ENCODE measurements at places on chromosomes 4 and X. TPM values are rescaled to one million over a fixed set of nuclear protein-coding genes. Genes with fewer than 3 reads are reported as not detected.
A peak's percentile ranks its signal among the peaks of the same experiment; 100 is the strongest.

DNA sequence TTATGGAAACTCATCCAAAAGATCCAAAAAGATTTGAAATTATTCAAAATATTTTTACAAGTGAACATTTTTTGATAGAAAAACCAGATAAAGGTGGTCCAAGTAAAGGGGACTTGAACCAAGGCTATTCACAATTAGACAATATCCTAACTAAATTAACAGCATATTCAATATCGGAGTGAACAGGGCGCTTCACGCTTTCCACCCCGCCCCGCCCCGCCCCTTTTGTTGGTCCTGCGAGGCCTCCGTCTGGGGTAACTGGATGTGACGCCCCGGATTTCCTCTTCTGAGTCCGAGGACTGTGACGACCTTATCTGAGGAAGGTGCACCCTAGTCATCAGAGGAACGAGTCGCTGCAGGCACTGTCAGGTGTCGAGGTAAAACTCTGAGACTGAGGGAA is at the start of gene MAGEB16:
MAGEB16 (plus strand) TSS at position 301 of the 400 bp plus-strand sequence. CDS start 3,855 bp downstream, outside the sequence.
- H3K36me3 ChIP-seq, result no peaks in the 10 kb centered on the region
- H3K4me3 ChIP-seq, result no peak within 1 kb of the TSS
- no peaks in the 10 kb centered on the region for H3K4me1 ChIP-seq
- no peak within 1 kb of the TSS for H3K27ac ChIP-seq

- H3K36me3 ChIP-seq, result no peaks in the 10 kb centered on the region
- no peak for DNase-seq
- no peaks in the 10 kb centered on the region for H3K27me3 ChIP-seq
- H3K4me1 ChIP-seq, result no peaks in the 10 kb centered on the region
- no peak overlapping the region for H3K27ac ChIP-seq
Observed at GRCh38 chr4:69936566-69936965, 5.7 kb downstream of the CSN1S1 start.

Gene TMEM271
- not detected for total RNA-seq

Gene DCHS2
- 15.9 TPM for total RNA-seq

DNA sequence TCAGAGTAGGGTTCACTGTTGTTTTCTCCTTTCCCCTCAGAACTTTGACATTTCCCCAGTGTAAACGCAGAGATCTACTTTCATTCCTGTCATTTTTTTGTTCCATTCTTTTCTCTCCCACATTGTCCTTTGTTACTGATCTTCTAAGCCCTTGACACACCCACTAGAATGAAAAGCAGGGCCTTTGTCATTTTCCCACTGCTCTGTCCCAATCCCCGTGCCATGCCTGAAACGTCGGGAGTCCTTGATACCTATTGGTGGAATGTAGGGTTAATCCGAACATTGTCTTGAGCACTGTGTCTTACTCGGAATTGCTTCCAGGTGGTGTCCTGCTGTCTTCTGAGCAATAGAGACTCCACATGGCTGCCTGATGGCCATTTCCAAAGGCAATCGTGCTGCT is 887.1 kb upstream of the FRG1 start:
- no peak for DNase-seq
- H3K36me3 ChIP-seq, result no peaks in the 10 kb centered on the region
- H3K4me3 ChIP-seq, result no peak overlapping the region
- H3K4me1 ChIP-seq, result no peaks in the 10 kb centered on the region

Gene KCTD8
- 2.4 TPM for total RNA-seq

DNA sequence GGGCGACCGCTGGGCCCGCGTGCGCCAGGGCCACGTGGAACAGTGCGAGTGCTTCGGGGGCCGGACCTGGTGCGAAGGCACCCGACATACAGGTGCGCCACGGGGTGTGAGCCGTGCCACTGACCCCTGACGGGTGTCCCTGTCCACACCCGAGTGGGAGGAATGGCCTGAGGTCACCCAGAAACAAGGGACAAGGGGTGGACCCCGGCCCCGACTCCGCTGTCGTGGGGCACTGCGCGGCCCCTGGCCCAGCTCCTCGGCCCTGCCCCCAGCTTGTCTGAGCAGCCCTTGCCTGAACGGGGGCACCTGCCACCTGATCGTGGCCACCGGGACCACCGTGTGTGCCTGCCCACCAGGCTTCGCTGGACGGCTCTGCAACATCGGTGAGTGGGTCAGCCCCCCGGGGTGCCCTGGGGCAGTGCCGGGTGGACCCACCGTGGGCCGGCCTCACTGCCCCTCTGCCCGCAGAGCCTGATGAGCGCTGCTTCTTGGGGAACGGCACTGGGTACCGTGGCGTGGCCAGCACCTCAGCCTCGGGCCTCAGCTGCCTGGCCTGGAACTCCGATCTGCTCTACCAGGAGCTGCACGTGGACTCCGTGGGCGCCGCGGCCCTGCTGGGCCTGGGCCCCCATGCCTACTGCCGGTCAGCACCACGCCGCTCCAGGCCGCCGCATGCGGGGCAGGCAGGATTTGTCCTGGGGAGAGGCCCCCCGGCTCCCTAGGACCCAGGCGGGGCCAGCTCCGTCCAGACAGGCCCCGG is 2.8 kb downstream of the HGFAC start:
- no peak for DNase-seq
- no peaks in the 10 kb centered on the region for H3K27me3 ChIP-seq
- H3K4me1 ChIP-seq, result no peaks in the 10 kb centered on the region
- H3K36me3 ChIP-seq, result no peaks in the 10 kb centered on the region
- no peak overlapping the region for H3K27ac ChIP-seq

DNA sequence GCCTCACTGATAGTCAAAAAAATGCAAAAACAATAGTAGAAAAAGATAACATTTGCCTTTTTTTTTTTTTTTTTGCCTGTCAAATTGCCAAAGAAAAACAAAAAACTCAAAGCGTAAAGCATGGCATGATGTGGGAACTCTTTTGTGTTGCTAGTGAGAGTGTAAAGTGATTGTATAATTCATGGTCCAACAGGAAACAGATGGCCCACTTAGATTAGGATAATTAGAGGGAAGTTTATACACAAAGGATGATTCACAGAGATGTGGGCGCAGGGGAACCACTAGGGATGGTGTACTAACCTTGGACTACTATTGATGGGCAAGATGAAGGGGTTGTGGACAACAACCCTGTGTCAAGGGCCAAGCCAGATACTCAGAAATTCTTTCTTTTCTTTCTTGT is 16.4 kb downstream of the MCUB start:
- H3K36me3 ChIP-seq, result no peaks in the 10 kb centered on the region
- H3K4me3 ChIP-seq, result no peak overlapping the region
- DNase-seq, result no peak
- H3K4me1 ChIP-seq, result no peaks in the 10 kb centered on the region
- H3K27me3 ChIP-seq, result no peaks in the 10 kb centered on the region

Gene FUNDC1
- 11.7 TPM for total RNA-seq

GRCh38 chr4:108060164-108060563 is 70.5 kb downstream of the HADH start:
- H3K4me1 ChIP-seq, result no peaks in the 10 kb centered on the region
- no peaks in the 10 kb centered on the region for H3K27me3 ChIP-seq
- no peaks in the 10 kb centered on the region for H3K36me3 ChIP-seq
- H3K27ac ChIP-seq, result no peak overlapping the region
- no peak for DNase-seq
- H3K4me3 ChIP-seq, result no peak overlapping the region

- DNase-seq, result no peak
- no peak overlapping the region for H3K4me3 ChIP-seq
- H3K27me3 ChIP-seq, result no peaks in the 10 kb centered on the region
Observed at GRCh38 chr4:102036619-102037376, 246.3 kb downstream of the BANK1 start.

- H3K4me1 ChIP-seq, result no peaks in the 10 kb centered on the region
- H3K4me3 ChIP-seq, result no peak overlapping the region
- H3K27ac ChIP-seq, result no peak overlapping the region
Observed at GRCh38 chrX:13128104-13128503, 83.7 kb upstream of the FAM9C start.

DNA sequence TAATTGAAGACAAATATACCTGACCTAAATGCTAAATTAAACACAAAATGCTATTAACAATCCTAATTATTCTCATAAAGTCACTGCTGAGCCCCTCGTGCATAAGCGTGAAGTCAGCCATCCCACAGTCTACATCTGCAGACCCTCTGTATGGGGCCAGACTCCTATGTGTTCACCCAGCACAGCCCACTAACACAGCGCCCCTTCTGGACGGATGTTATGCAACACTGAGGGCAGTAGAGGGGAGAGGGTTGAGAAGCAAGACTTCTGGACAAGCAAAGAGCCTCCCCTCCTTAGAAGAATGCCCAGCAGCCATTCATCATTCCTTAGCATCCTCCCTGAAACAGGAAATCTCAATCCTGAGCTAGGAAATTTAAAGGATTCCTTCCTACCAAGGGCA is 7.9 kb downstream of the TRPC3 start:
- no peaks in the 10 kb centered on the region for H3K36me3 ChIP-seq
- no peak overlapping the region for H3K27ac ChIP-seq
- DNase-seq, result no peak
- H3K27me3 ChIP-seq, result no peaks in the 10 kb centered on the region
- H3K4me1 ChIP-seq, result no peaks in the 10 kb centered on the region

DNA sequence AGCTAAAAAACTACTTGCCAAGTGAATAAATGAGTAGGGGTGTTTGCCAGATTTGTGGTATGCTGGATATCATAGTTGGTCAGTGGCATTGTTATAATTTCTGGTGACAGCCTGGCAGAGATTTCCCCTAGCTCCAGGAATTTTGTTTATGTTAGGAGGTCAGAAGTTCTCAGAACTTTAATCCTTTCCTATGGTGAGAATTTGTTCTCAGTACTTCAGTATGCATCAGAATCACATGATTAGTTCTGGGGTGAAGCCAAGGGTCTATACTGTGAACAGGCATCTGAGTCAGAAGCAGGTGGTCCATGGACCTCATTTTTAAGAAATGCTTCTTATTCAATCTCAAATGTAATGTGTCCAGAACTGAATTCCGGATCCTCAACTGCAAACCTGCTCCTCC is 10.5 kb downstream of the RASSF6 start:
- H3K4me1 ChIP-seq, result no peaks in the 10 kb centered on the region
- H3K27ac ChIP-seq, result no peak overlapping the region
- H3K4me3 ChIP-seq, result no peak overlapping the region
- no peaks in the 10 kb centered on the region for H3K27me3 ChIP-seq

GRCh38 chr4:112545346-112545745 is 29.4 kb upstream of the NEUROG2 start:
- no peaks in the 10 kb centered on the region for H3K4me1 ChIP-seq
- no peak overlapping the region for H3K4me3 ChIP-seq
- no peaks in the 10 kb centered on the region for H3K36me3 ChIP-seq
- no peak for DNase-seq
- no peak overlapping the region for H3K27ac ChIP-seq

- no peak for DNase-seq
- no peaks in the 10 kb centered on the region for H3K36me3 ChIP-seq
- no peaks in the 10 kb centered on the region for H3K27me3 ChIP-seq
- H3K4me3 ChIP-seq, result no peak overlapping the region
- H3K27ac ChIP-seq, result no peak overlapping the region
- no peaks in the 10 kb centered on the region for H3K4me1 ChIP-seq
Observed at GRCh38 chr4:99661907-99662306, 4.3 kb upstream of the C4orf54 start.

Gene PABPC1L2A
- not detected for total RNA-seq

GRCh38 chrX:129015381-129015780 is 507.9 kb downstream of the SMARCA1 start:
- DNase-seq, result no peak
- no peaks in the 10 kb centered on the region for H3K36me3 ChIP-seq
- H3K27ac ChIP-seq, result no peak overlapping the region
- H3K4me3 ChIP-seq, result no peak overlapping the region
- H3K4me1 ChIP-seq, result no peaks in the 10 kb centered on the region
- H3K27me3 ChIP-seq, result no peaks in the 10 kb centered on the region

Gene PAGE5
- 1.2 TPM for total RNA-seq

DNA sequence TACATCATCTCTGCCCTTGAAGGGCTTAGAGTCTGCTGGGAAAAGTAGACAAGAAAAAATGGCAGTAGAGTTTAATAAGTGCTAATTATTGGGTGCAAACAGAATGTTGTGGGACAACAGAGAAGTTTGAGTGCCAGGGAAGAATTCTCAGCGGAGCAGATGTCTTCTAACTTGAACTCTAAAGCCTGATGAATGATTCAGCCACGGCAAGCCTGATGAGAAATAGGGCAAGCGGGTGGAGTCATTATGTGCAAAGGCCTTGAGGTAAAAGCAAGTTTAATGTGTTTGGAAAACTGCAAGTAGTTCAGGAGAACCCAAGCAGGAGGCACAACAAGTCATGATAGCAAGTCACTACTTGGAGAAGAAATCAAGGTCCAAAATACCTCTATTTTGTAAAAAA is 37.5 kb downstream of the GC start:
- no peak overlapping the region for H3K27ac ChIP-seq
- no peaks in the 10 kb centered on the region for H3K4me1 ChIP-seq
- no peaks in the 10 kb centered on the region for H3K36me3 ChIP-seq
- H3K27me3 ChIP-seq, result no peaks in the 10 kb centered on the region
- DNase-seq, result no peak
- H3K4me3 ChIP-seq, result no peak overlapping the region

Gene IL1RAPL1
- total RNA-seq, result 6.2 TPM

GRCh38 chr4:1211891-1212545 is 36.9 kb downstream of the CTBP1 start:
- peak overlapping the region; percentile 93 for H3K27ac ChIP-seq
- no peak overlapping the region for H3K4me3 ChIP-seq
- no peaks in the 10 kb centered on the region for H3K36me3 ChIP-seq
- H3K4me1 ChIP-seq, result peaks cover 62% of the 10 kb centered on the region
- no peak for DNase-seq

- H3K27ac ChIP-seq, result no peak overlapping the region
- no peaks in the 10 kb centered on the region for H3K36me3 ChIP-seq
- no peaks in the 10 kb centered on the region for H3K27me3 ChIP-seq
- no peaks in the 10 kb centered on the region for H3K4me1 ChIP-seq
Observed at GRCh38 chr4:4333265-4333706, 43.2 kb downstream of the ZBTB49 start.

- no peak overlapping the region for H3K27ac ChIP-seq
- H3K4me3 ChIP-seq, result no peak overlapping the region
Observed at GRCh38 chr4:186734251-186734650, 10.6 kb upstream of the FAT1 start.

- H3K4me3 ChIP-seq, result no peak overlapping the region
- no peak overlapping the region for H3K27ac ChIP-seq
- no peaks in the 10 kb centered on the region for H3K36me3 ChIP-seq
Observed at GRCh38 chr4:140869446-140869845, 113.3 kb upstream of the TBC1D9 start.

Gene FBXL5
- 261 TPM for total RNA-seq

All from uterus (tissue), 4 donors.